ENCODE measurements at places on chromosomes 16 and 17.
A peak's percentile ranks its signal among the peaks of the same experiment; 100 is the strongest.

DNA sequence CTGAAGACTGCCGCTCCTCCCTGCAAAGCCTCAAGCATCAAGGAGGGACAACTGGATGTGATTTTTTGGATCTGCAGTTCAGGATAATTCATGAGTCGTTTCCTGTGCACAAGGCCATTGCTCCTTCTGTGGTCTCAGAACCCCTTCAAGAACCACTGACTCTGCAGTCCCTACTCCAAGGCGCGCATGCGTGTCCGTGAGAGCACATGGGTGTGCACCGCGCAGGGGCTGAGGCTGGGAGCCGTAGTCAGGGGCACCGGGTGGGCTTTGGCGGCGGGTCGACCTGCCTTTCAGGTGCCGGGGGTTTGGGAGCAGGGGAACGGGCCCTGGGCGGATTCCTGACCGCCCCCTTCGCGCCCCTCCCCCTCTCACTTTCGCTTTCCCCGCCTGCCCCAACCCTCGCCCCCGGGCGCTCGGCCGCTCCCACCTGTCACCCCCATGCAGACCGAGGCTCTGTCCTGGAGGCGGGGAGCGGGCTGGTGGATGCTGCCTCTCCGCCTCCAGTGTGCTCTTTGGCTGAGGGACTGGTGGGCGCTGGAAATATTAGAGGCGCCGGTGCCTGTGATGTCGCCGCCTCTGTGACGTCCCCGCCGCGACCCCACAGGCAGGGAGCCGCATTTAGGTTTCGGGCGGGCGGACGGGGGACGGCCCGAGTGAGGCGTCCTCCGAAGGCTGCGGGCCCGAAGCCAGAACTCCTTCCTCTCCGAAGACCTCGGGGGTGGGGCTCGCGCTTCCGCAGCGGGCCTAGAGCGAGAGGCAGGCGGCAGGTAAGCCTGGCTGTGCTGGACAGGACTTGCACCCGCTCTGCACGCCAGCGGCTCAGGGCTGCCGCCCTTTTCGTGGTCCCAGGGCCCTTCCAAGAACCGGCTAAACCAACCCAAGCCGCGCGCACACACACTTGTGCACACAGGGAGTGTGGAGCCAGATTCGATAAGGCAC lies at the start of gene SPATA32:
Gene SPATA32 (minus strand): TSS at position 518 of the 939 bp plus-strand sequence. CDS start 78 bp downstream, at position 440.
- peak; percentile 40 for DNase-seq

- DNase-seq: peak; percentile 84
These were observed 26.8 kb upstream of the FOXK2 start for GRCh38 chr17:82492643-82493225.

GRCh38 chr16:26161461-26162180 lies 469.9 kb downstream of the HS3ST4 start:
- no peak for DNase-seq

GRCh38 chr17:69466451-69466850 lies 52.0 kb downstream of the MAP2K6 start:
- DNase-seq: peak; percentile 61

DNA sequence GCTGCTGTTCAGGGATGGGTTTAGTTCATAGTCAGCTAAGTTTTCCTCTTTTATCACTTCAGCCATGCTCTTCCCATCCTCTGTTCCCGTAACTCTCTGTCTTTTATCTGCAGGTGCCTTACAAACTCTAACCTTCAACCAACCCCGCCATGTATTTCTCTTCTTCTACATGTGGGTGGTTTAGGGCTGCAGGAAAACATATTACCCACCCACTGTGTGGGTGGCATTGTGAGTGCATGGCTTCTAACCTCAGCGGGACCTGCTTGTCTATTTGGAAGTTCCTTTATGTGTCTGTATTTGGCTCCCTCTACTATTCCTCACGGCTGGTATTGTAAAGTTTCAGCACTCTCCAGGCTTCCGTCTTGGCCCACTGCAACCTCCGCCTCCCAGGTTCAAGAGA lies 39.0 kb upstream of the TANC2 start:
- DNase-seq: no peak

- no peak for DNase-seq
These were observed 231.0 kb downstream of the C16orf95 start for GRCh38 chr16:87086156-87086555.

Measured in bronchial epithelial cell (primary cell).